ENCODE measurements at places on chromosomes 5 and 9.

DNA sequence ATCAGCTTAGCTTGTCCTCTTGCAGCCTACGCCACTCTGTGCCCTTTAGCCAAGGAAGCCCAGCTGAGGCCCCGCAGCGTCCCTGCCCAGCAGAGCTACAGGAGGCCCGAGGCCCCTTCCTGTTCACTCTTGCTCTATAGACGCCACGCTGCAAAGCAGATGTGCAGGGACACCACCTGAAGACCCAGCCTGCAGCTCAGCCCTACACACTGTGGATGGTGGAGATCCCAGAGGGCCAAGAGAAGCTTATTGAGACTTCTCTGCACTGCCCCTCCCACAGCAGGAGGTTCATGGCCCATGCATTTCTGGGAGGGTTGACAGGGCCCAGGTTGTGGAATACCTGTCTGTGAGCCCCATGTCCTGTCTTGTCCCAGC lies 33.6 kb downstream of the IRF1 start:
- no peak for DNase-seq

GRCh38 chr5:40986666-40987065 lies 77.4 kb downstream of the C7 start:
- no peak for DNase-seq

GRCh38 chr9:129669141-129669718 lies 3.8 kb downstream of the PRRX2 start:
- no peak for DNase-seq

DNA sequence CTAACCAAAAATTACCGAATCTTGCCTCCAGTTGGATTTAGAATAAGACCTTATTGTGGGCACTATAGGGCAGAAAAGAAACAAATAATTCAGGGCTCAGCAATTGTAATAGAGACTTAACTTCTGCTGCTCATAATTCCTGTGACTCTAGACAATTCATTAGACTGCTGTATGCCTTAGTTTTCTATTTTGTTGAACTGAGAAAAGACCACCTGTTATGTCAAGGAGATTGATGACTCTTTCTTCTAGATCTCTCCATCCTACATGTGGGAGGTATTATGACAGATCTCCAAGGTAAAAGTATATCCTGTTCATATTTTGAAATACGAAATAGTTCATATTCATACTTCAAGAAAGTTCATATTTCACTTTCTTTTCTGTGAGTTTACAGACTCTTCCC lies 605.1 kb downstream of the PSAT1 start:
- DNase-seq: no peak

DNA sequence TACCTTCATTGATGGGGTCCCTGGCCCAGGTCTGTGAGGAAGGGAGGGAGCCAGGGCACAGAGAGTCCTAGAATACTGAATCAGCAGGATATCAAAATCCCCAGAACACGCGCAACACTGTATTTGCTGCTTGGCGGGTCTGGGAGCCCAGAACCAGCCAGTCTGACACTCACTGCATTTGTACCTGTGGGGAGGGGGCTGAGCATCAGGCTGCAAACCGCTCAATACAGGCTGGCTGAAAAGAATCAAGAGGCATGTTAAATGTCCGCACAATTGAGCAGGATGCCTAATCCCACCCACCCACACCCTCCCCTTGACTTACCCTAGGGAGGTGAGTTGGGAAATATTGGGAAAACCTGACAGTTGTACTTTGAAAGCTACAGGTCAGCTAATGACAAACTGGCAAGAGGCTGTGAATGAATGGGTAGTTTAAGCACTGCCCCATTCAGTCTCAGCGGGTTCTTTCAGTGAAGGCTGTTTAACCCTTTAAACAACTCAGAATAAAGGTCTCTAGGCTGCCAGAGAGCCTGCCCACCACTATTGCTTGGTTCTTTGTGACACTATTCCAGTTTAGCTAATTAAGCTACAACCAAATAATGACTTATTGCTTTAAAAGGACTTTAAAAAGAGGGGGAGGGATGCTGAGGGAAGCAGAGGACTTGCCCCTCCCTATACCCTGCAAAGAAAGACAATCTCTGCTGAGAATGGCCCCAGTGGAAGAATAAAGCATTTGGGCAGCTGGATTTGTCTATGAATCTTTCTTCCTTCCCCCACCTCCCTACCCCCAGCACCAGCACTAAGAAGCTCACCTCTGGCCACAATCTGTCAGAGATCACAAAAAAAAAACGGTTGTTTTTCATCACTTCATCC lies 5.0 kb downstream of the SPRY4 start:
- DNase-seq: no peak

DNA sequence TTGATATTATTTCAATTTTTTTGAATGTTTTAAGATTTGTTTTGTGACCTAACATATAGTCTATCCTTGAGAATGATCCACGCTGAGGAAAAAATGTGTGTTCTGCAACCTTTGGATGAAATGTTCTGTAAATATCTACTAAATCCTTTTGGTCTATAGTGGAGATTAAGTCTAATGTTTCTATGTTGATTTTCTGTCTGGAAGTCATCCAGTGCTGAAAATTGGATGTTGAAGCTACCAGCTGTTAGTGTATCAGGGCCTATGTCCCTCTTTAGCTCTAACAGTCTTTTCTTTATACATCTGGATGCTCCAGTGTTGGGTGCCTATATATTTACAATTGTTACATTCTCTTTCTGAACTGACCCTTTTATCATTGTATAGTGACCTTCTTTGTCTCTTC lies 422.3 kb downstream of the TMEM232 start:
- no peak for DNase-seq

- DNase-seq: no peak
Observed at GRCh38 chr5:134523543-134524271, 1.8 kb upstream of the JADE2 start.

GRCh38 chr9:33172256-33173238 lies 5.4 kb upstream of the B4GALT1 start:
- no peak for DNase-seq

GRCh38 chr5:158514986-158515359 lies 584.7 kb downstream of the EBF1 start:
- no peak for DNase-seq

DNA sequence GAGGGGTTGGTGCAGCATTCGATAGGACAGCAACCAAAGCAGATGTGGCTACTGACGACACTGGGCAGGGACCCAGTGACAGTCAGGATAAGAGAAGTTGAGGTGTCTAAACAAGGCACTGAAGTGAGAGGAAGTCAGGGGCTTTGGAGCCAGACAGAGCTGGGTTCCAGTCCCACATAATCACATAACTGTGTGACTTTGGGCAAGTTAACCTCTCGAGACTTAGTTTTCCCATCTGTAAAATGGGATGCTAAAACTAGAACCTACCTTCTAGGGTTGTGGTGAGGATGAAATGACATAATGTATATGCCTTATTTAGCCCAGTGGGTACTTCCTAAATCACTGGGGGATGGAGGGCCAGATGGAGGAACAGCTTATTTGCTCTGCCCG lies 3.1 kb downstream of the ANGPTL2 start:
- no peak for DNase-seq

GRCh38 chr9:104780796-104781395 lies 17.0 kb downstream of the NIPSNAP3B start:
- no peak for DNase-seq

DNA sequence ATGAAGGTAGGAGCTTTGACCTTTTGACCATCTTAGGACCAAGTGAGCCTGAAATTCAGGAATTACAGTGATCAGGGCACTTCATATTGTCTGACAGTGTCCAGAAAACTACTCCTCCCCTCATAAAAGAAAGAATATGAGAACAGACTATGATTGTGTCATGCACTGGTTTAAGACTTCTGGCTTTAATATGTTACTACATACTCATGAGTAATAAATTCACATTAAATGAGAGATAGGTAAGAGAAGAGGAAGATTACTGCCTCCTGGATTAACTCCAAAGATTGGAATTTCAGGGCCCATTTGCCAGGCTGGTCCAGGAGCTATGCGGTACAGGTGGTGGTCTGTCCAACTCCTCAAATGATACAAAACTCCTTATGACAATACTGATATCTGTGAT lies 213.5 kb upstream of the ADRA1B start:
- DNase-seq: no peak

DNA sequence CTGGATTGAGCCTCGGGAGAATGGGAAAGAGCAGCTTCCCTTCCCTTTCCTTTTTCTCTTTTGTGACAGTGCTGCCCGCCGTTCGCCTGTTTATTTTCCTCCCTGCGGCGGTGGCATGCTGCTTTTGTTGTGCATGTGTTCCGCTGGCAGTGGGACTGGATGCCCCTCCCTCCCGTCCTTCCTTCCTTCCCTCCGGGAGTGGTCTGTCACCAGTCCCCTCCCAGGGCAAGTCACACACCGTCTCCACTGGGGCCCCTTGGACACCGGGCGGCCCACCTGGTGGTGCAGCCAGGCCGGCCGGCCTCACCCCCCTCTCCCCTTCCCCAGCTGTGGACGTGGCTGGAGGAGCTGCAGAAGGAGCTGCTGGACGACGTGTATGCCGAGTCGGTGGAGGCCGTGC lies 214.7 kb downstream of the TRIO start:
- peak; percentile 52 for DNase-seq

DNA sequence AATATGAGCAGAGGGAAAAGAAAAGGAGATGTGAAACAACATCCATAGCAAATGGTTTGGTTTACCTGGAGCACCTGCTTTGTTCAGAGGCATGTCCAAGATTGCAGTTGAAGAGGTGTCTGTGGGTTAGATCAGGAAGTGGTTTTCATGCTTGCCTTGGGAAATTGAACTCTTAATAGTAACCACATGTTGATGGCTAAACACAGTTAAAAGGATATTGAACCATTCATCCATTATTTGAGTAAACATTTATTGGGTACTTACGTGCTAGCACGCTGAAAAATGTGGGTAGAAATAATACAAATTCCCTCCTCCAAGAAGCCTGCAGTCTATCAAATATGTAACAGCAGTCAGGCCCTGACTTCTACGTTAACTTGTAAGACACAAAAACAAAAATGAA lies 235.7 kb upstream of the TNC start:
- DNase-seq: no peak

GRCh38 chr5:87231037-87231808 lies 36.5 kb upstream of the RASA1 start:
- DNase-seq: no peak

DNA sequence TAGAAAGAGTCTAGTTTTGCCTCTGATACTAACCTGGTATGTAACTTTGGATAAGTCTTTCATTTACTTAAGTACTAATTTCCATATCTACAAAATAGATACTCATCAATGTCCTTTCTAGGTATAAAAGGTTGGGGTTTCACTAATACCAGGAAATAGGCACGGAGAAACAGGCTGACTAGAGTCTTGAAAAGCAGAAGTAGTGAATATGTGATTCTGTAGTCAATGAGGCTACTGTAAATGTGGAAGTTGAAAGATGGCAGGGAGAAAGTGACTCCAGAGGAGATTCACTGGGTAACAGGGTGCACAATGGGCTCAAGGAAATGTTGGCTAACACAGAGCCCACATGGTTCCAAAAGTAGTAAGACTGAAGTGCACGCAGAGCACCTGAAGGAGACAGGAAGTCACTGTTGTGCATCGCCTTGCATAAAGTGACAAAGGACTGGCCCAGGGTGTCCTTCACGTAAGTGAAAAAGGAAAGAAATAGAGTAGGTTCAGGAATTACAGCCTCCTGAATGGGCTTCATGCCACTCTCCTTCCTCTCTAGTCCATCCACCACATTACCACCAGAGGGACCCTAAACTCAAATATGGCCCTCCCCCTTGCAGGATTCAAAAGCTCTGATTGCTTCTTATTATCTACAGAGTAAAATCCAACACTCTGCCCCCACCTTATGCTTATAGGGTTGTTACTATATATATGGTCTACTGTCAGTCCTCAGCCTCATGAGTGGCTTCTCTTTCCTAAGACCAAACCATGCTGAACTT lies 288.0 kb upstream of the SMARCA2 start:
- DNase-seq: no peak

DNA sequence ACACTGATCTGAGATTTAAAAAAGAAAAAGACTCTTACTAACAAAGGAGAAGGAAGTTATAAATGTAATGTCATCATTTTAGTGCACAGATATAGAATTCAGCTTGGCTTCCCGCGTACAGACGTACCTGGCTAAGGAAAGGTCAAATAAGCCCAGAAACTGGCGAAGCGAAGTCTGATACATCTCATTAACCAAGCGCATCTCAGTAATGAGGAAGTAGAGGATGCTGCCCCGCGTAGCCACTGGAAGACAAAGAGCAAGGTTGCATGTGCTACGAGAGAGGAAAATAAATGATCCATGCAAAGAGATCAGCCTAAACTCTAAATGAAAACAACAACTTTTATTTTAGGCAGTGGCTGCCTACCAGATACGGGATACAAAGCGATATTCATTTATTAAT lies 208.8 kb downstream of the DNAH5 start:
- DNase-seq: no peak

DNA sequence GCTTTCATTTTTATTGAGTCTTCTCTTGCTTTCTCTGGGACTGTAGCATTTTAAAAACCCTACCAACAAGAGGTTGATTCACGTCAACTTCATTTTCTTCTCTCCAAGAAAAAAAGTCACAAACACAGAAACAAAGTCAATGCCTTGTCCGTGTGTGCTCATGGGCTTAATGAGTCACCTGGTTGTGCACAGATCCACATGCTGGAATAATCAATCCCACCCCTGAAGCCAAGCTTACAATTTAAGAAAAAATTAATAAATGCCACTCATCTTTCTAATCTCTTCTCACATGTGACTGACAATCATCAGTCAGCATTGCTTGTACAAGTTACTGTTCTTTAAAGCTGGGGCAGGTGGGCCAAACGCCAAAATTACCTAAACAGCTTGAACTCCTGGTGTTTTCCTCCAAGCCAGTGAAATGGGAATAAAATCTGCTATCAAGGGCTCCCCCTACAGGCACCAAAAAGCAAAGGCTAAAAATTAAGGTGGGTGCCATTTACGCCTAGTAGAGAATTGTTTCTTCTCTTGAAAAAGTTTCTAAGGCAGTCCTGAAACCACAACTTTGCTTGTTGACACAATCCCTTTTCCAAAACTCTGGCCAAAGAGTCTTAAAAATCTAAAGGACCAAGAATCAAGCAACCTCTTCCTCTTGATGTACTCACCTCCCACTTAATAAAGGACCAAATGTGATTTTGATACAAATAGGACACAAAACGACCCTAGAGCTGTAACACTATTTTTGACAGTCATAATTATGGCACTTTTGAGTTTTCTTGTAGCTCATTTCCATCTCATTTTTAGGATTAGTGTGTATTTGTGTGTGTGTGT lies 21.3 kb downstream of the TRMO start:
- DNase-seq: peak; percentile 10

GRCh38 chr5:38923661-38924451 lies 78.0 kb downstream of the OSMR start:
- DNase-seq: no peak

DNA sequence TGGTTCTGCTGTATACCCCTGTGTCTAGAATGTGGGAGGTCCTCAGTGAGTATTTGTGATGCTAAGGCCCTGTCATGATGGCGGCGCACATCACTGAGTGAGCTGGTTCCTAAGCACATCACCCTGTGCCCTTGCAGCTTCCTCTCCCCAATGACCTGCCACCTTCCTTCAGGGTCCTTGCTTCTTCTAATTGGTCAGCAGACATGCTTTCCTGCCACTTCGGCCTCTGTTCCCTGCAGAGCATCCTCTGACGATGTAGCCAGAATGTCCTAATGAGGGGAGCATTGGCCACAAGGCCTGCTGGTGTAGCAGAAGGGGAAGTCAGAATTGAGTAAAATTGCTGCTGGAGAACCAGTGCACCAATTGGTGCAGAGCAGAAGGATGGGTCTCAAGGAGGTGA lies 31.1 kb upstream of the ANGPTL2 start:
- no peak for DNase-seq

GRCh38 chr9:71830153-71830552 lies 61.8 kb upstream of the CEMIP2 start:
- DNase-seq: no peak

Data from cerebellar nuclear complex (tissue), 1 donor.